ENCODE measurements at places on chromosomes 16 and 17.

DNA sequence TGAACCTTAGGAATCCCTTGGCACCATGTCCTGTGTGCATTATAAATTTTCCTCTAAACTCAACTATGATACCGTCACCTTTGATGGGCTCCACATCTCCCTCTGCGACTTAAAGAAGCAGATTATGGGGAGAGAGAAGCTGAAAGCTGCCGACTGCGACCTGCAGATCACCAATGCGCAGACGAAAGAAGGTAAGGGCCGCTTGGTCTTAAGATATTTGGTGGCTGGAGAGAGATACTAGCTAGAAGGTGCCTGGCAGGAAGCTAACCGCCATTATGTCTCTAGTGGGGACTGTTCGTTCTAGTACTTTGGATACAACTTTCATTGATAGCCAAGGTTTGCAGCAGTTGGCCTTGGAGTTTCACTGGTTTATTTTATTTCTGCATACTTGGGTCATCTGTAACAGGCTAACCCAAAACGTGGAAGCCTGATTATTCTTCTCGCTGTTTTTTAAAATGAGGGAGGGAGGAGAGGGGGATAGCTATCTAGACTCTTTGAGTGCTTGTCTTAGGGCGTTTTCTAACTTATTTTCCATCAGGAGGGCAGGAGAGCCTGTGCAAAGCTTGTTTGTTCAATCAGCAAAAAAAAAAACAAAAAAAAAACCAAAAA lies 1.3 kb downstream of the RBBP6 start:
- DNase-seq, result no peak

DNA sequence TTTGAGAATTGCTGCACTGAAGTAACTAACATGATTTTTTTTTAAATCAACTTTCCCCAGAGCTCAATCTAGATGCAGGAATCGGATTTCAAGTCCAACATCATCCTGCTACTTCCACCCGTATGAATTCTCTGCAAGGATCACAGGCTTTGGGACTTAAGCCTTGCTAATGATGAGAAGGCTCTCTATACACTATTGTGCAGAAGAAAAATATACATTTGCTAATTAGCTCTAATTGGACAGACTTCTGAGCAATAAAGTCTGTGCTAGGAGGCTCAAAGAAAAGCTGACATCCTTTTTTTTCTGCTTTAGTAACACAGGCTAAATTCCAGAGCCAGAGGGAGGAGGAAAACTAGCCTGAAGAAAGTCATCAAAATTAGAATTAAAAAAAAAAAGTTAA lies 433.6 kb downstream of the PMP22 start:
- no peak for DNase-seq

DNA sequence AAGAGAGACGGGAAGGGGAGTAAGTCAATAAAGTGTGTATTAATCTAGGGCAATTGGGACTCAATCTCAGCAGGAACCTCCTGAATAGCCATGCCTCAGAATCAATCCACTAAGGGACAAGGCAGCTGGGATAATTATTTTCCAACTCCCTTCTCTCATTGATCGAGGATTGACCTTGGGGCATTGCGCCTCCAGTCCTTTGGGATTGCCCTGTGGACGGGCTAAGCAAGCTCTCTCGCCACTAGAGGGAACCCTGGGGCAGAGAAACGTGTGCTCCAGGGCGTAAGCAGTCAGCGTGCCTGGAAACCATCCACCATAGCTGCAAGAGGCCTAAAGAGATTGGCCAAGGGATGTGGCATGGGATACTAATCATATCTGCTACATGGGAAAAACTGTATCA lies 53.9 kb upstream of the ERCC4 start:
- no peak for DNase-seq

DNA sequence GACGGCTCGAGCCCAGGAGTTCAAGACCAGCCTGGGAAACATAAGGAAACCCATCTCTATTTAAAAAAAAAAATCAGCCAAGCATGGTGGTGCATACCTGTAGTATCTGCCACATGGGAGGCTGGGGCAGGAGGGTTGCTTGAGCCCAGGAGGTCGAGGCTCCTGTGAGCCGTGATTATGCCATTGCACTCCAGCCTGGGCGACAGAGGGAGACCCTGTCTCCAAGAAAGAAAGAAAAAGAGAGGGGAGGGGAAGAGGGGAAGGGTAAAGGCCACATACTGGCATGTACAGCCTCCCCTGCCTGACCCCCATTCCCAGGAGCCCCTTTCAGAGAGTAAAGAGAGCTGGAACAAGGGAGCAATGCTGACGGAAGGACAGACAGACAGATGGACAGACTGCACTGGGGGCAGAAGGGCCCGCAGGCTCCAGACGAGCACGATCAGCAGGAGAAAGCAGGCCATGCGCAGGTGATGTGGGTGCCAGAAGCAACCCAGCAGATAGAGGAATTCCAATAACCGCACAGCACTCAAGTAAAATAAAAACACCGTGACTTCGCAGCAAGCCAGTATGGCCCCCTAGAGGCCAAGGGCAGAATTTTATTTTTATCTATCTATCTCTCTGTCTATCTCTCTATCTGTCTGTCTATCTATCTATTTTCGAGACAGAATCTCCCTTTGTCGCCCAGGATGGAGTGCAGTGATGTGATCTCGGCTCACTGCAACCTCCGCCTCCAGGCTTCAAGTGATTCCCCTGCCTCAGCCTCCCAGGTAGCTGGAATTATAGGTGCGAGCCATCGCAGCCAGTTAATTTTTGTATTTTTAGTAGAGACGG lies 27.1 kb upstream of the SNN start:
- no peak for DNase-seq

GRCh38 chr17:5962371-5962770 lies 107.8 kb upstream of the WSCD1 start:
- DNase-seq, result no peak

GRCh38 chr17:46822388-46822921 lies 4.0 kb upstream of the WNT3 start:
- DNase-seq, result no peak

- DNase-seq, result no peak
Measured at GRCh38 chr17:9371019-9371418, 204.6 kb downstream of the STX8 start.

GRCh38 chr17:73335591-73336407 lies 24.0 kb upstream of the CDC42EP4 start:
- DNase-seq, result no peak

DNA sequence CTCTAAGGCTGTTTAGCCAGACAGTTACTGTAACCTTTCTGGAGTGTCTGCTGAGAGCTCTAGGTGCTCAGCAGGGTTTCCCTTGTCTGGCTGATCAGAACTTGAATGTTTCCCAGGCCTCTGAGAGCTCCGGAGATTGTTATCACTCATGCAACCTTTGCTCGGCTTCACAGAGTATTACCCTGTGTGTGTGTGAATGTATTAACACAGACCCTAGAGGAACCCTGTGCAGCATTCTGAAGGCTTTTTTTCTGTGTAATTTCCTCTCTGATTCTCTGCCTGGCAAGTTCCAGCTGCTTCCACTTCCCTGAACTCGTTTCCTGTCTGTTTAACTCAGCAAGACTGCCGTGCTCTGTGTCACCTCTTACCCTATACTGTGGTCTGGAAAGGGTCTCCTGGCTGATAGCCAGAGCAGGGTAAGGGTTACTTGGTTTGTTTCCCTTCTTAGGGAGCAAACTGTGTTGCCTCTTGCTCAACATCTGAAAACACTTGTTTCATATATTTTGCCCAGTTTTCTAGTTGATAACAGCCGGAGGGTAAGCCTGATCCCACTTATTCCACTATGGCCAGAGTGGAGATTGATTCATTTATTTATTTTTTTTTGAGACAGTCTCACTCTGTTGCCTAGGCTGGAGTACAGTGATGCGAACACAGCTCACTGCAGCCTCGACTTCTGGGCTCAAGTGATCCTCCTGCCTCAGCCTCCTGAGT lies 21.7 kb downstream of the PRMT7 start:
- no peak for DNase-seq

- DNase-seq, result no peak
Measured at GRCh38 chr16:24971718-24972117, 43.5 kb downstream of the ARHGAP17 start.

- no peak for DNase-seq
Measured at GRCh38 chr17:66397486-66397885, 95.1 kb downstream of the PRKCA start.

DNA sequence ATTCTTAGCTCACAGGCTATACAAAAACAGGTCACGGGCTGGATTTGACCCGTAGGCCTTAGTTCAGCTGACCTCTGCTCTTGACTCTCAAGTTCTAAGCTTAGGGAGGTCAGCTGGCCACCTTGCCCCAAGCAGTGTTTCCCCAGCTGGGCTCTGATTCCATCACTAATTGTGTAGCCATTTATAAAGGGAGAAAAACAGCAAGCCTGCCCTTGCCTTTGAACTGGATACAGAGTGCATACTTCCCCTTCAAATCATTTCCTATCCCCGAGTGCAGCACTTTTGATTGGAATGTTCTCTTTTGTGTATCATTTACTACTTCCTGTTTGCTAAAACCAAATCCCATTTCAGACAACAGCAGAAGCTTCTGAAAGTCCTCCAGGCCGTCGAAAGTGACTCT lies 153.6 kb downstream of the KATNIP start:
- DNase-seq, result no peak

DNA sequence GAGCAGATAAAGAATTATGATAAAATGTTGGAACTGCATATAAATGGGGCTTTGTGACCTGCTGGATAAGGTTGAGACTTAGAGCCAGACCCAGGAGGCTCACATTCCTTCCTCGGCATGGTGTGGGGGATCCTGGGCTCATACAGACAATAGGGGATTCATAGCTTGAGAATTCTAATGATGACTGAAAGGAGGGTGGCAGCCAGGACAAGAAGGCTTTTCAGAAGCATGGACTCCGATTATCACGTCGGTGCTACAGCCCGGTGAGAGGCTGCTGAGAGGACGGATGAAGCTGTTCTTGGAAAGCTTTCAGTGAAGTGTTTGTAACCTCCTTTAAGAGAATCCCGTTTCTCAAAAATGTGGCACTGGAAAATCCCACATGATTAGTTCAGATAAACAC lies 167.2 kb downstream of the ANKFN1 start:
- no peak for DNase-seq

All from stimulated activated CD8-positive, alpha-beta memory T cell treated with anti-CD3 and anti-CD28 coated beads, Interleukin-4, amount 100 ng/mL, for 1 hour (primary cell).